ENCODE measurements at places on chromosomes 13 and 19.
A peak's percentile ranks its signal among the peaks of the same experiment; 100 is the strongest.

DNA sequence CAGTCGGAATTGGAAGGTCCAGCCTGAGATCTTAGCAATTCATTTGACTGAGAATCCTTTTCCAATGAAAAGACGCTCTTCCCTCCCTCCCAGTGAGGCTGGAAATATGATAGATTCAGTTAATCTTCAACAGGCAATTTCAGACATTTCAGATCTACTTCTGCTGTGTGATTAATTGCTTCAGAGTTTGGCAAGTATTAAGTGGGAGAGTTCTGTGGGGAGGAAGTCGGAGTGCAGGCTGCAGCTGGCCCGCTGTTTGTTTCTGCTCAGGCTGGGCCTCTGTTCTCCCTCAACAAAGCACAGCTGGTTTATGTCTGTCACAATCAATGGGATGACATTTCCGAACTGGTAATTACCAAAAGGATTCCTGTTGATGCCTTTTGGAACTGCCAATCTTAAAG is 178.2 kb downstream of the NDFIP2 start:
- DNase-seq: no peak

DNA sequence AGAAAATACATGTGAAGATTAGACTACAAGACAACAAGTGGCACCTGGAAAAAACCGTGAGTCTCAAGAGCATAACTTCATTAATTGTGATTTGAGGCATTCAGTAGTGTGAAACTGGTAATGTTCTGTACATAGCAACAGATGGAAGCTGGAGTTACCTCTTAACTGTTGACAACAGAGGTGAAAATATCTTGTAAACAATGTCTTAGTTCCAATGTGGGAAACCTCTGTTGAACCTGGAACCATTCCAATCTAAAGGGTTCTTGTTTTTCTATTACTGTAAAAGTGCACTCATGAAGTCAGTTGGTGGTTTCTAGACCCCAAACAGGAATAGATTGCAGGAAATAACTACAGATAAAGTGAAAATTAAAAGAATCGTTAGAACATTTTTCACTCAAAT is 728.4 kb downstream of the SLITRK1 start:
- DNase-seq: no peak

- peak; percentile 49 for DNase-seq
These were observed 60.5 kb downstream of the ATP7B start for GRCh38 chr13:51950722-51951121.

GRCh38 chr13:59274958-59275727 is 888.6 kb downstream of the DIAPH3 start:
- no peak for DNase-seq

GRCh38 chr19:13026462-13027370 is 31.4 kb downstream of the NFIX start:
- DNase-seq: no peak

GRCh38 chr13:52061587-52061986 is 37.1 kb downstream of the UTP14C start:
- DNase-seq: no peak

DNA sequence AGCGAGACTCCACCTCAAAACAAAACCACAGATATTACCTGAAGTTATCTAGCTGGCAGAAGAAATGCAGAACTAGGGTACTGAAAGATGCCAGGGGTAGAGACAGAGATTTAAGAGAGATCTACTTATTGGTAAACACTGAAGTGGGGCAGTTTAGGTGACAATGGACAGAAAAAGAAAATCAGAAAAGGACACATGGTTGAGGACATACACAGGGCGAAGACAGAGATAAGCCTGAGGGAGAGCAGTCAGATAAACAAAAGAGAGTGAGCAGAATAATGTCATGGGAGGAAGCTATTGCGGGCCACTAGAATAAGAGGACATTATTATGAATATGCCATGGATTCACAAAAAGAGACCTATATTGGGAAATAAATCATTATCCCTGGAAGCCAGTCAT is 3.3 kb downstream of the NEK5 start:
- no peak for DNase-seq

GRCh38 chr13:27440408-27440807 is 10.0 kb downstream of the MTIF3 start:
- DNase-seq: no peak

DNA sequence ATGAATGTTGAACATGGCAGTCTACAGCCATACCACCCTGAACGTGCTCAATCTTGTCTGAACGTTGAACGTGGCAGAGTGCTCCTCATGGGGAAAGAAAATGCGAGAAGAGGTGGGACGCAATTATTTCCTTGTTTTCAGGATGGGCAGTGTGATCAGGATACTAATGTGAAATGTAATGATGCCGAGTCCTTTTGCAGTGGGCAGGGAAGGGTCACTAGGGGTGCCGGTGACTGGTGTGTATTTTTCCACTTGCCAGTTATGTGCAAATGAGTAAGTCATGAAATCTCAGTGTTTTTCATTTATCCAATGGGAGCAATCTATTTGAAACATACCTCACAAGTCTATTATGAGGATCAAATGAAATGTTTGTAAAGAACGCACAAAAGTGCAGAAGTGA is 84.8 kb downstream of the LNX2 start:
- DNase-seq: no peak

DNA sequence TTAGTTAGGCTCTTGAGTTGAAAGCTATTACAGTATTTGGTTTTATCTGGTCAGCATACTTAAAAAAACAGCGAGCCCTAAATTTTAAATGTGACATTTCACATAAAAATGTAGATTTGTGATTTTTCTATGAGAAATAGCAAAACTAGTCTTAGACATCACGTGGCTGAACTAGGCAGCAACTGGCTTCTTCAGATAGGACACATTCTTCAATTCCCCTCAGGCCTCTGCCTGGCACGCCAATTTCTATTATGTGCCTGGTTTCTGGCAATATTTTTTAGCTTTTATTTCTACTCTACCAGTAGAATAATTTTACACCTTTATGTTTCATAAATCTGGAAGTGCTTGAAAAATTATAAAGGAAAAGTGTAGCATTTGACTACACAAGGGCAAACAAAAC is 433.7 kb downstream of the DIAPH3 start:
- DNase-seq: no peak

DNA sequence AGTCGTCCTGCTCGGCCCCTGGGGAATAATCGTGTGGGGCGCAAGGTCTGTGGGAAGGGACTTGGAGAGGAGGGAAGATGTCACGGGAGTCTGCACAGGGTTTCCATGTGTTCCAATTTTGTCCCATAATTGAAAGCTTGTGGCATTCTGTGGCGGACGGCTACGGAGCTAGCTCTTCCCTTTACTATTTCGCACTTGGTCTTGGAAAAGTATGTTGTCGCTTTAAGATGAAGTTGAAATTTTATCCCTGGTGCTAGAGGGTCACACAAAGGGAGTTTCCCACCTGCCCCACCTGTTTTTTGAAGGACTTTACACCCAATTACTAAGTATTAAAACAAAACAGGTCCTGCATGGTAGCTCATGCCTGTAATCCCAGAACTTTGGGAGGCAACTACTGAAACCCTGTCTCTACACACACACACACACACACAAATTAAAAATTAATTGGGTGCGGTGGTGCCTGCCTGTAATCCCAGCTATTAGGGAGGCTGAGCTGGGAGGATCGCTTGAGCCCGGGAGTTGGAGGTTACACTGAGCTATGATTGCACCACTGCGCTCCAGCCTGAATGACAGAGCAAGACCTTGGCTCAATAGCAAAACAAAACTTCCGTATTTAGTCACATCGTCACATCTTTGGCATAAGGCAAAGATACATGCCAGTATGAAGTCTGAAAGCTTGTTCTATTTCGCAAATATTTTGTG is 967 bp upstream of the TPT1 start:
- DNase-seq: no peak

DNA sequence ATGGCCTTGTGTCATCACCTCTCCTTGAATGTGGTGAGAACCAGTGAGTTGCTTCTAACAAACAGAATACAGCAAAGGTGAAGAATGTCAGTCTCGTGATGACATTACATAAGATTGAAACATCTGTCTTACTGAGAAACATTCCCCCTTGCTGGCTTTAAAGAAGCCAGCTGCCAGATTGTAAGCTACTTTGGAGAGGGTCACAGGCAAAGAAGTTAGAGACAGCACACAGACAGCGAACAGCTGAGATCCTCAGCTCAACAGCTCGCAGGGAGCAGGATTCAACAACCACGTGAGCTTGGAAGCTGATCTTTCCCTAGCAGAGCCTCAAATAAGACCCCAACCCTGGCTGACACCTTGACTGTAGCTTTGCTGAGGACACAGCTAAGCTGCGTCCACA is 367.9 kb downstream of the LIG4 start:
- no peak for DNase-seq

- no peak for DNase-seq
These were observed 483.2 kb downstream of the EFNB2 start for GRCh38 chr13:106052200-106052767.

DNA sequence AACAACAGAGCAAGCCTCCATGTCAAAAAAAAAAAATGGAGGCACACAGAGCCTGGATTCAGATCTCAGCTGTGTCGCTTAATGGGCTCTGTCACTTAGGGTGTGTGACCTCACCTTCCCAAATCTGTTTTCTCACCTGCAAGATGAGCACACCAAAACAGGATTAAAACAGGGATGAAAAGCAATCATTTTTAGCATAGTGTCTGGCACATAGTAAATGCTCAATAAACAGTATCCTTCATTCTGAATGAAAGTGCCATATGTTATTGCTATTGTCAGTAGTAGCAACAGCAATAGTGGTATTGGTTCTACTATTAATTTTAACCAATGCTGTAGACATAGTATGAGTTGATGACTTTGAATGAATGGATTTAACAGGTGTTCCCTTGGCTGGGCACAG is 23.3 kb downstream of the SAMD4B start:
- no peak for DNase-seq
